Effector CD4-positive, alpha-beta T cell (primary cell): ENCODE measurements at places on chromosomes 6 and 20.

GRCh38 chr20:6466075-6466810 is 301.2 kb upstream of the BMP2 start:
- DNase-seq: no peak

GRCh38 chr6:137286368-137286767 is 67.2 kb upstream of the IFNGR1 start:
- DNase-seq: no peak

GRCh38 chr6:111980143-111980542 is 73.8 kb upstream of the CCN6 start:
- DNase-seq: no peak

DNA sequence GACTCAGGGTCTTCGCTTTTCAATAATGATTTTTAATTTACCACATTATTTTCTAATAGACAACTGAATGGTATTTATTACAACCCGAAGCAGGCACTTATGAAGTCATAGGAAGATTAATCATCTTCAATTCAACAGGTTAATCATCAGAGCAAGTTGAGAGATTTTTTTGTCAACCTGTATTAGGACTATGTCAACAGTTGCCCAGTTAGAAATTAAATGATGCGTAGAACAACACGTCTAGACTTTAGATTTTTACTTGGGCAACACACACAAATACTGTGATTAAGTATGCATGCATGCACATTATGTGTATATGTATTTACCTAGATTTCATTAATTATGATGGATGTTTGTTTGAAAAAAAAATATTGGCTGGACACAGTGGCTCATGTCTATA is 4.3 kb downstream of the ILRUN start:
- DNase-seq: no peak

- DNase-seq: no peak
These were observed 7.8 kb upstream of the MTRES1 start for GRCh38 chr6:107020239-107020638.

- no peak for DNase-seq
These were observed 1.3 kb downstream of the SLCO4A1 start for GRCh38 chr20:62643521-62644043.

DNA sequence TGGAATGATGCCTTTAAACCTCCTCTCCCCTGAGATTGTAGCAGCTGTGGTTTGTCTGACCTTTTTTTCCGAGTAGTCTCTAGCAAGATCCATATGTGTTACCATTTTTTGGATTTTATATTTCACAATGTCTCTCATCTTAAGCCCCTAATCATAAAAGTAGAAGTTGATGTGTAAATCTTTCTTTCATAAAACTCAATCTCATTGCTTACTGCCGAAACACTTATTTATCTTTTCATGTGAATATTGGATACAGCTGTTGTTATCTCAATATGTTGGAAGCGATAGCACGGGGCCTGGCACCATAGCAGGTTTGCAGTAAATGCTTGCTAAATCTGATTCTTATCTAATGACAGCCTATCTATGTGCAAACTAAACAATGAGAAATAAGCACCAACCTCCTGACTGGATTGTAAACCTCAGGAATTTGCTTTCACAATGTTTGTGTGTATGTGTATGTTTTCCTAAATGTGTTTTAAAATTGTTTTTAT is 14.2 kb downstream of the SMPDL3A start:
- DNase-seq: no peak

DNA sequence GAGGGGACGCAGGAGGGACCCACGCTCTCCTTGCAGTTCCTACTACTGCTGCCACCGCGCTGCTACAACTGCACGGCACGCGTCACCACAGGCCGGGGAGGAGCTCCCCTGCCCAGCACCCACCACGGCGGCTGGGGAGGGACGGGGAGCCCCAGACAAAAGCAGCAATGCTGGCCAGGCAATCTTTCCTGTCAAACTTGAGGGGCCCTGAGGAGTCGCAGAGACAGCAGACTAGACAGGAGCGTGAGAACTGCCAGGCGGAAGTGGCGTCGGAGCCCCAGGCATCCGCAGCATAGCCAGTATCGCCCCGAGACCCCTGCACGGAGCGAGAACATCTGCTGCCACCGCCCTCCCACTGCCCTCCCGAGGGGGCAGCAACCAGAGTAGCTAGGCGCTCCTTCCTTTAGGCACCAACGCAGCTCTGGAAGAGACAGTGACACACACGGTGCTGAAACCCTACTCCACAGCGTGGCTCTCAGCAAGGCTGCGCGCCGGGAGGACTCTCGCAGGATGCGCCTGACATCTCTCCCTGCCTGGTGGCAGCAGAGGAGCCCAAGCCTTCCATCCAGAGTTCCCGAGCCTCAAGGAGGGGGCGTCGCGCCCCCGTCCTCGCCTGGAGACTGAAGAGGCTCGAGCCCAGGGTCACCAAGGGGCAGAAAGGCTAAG is 2.2 kb downstream of the TAF4 start:
- DNase-seq: no peak

- DNase-seq: no peak
These were observed 1076.7 kb downstream of the KIF16B start for GRCh38 chr20:15496501-15497039.

DNA sequence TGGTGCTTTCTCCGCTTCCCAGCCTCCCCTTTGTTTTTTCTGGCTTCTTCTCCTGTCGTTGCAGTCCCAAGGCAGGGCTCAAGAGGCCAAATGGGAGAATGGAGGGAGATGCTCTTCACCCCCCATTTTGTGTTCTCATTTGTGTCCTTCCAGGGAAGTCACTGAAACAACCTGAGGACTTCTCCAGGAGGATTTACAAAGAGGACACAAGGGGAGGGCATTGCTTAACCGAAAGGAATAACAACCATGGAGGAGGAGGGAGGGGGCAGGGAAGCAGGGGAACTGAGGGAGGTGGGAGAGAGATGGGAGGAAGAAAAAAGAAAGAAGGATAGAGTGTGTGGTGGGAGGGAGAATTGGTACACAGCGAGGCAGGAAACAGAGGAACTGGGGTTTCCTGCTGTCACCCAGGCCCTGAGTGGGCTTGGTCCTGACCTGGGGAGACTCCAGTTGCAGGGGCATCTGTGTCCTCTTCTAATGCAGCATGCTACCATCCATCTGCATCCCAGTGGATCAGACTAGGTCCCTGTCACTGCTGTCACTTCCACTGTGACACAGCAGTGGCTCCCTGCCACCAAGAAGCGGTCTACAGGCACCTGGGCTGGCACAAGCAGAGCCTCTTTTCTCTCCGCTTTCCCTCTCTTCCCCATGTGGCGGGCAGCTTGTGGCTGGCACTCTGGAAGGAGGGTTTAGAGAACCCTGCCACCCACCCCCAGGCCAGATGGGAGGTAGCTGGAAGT is 17.1 kb upstream of the MLN start:
- DNase-seq: no peak

GRCh38 chr6:105771313-105771970 is 314.7 kb upstream of the PRDM1 start:
- no peak for DNase-seq

DNA sequence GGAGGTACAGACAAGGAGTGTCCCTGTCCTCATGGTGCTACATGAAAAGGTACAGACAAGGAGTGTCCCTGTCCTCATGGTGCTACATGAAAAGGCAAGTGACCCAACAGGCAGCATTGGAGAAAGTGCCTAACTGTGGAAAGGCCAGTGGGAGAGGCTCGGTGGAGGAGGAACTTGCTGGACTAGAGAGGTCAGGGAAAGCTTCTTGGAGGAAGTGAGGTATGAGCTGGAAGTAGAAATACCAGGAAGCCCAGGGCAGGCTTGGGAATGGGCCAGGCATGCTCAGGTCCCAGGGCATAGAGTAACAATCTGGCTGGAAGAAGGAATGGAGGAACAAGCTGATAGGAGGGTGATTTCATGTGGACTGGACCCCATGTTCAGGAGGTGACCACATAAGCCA is 59.8 kb upstream of the FNDC1 start:
- DNase-seq: no peak

GRCh38 chr20:58634521-58635278 is 16.4 kb upstream of the STX16 start:
- no peak for DNase-seq

GRCh38 chr20:38864662-38865061 is 59.2 kb downstream of the PPP1R16B start:
- DNase-seq: no peak

- DNase-seq: no peak
These were observed 370.3 kb downstream of the RFPL4B start for GRCh38 chr6:112717401-112717800.

DNA sequence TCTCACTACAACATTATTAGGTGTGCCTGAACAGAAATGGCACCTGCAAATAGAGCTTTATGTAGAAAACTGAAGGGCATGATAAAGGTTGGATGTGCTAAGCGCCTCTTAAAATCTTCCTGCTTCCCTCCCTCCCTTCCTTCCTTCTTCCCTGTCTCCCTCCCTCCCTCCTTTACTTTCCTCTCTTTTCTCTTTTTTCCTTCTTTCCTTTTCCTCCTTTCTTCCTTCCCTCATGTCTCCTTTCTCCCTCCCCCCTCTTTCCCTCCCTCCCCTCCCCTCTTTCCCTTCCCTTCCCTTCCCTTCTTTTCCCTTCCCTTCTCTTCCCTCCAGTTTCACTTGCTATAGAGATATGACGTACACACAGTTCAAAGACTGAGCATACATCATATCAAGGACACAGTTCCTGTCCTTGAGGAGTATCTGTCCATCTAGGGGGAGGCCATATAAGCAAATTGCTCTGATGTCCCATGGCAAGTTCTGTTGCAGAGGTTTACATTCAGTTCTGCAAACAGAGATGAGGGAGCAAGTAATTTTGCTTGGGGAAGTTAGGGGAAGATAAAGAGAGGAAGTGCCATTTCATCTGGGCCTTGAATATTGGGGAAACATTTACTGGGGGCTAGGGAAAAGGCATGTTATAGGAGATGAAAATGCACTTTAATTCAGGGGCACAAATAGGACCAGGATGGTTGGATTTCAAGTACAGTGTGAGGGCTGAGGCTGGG is 79.0 kb upstream of the EEF1E1 start:
- no peak for DNase-seq

DNA sequence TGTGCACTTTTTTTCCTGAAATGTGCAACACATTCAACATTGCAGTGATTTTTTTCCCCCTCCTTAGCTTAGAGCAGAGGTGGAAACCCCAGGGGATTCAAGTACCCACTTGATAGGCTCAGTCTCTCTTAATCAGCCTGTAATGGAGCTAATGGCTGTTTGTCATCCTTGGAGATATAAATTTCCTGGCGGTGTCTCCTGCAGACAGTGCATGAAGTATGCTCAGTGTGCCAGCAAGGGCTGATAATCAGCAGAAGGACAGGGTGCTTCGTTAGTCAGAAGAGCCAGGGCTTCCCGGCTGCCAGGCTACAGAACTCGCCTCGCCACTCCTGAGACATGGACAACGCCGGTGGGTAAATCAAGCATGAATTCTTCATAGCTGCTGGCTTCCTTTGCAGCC is 69.8 kb upstream of the PHACTR2 start:
- DNase-seq: no peak

- DNase-seq: no peak
These were observed 17.1 kb downstream of the TRIM27 start for GRCh38 chr6:28906669-28907068.

DNA sequence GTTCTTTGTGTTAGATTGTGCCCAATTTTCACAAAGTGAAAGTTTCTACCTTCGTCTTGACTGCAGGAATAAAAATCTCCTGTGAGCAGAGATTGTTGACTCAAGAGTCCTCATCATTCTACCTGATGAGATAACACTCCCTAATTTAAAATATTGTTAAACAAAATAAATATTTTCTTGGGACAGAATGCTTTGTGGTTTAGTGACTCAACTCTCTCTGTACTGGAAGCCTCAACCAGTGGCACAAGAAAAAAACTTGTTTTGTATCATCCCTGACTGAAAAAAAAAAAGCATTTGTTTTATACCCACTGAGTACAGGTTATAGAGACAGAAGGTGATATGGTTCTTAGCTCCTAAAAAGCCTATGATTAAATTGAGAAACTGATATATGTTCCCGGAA is 78.9 kb downstream of the CRYBG1 start:
- DNase-seq: no peak

DNA sequence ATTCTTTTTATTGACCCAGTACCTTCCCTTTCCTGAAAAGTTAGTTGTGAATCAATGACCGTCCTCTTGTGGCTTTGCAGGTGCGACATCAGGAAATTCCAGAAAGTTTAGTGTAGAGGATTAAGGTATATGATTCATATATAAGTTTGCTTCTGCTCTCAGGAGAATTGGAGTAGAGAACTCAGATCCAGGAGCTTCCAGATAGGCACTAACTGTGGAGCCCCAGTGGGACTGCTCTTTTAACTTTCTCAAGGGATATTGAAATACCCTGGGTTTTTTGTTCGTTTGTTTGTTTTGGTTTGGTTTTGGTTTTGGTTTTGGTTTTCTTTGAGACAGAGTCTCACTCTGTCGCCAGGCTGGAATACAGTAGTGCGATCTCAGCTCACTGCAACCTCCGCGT is 9.5 kb downstream of the TAAR2 start:
- DNase-seq: no peak

- DNase-seq: no peak
These were observed 95.4 kb upstream of the DEFB112 start for GRCh38 chr6:50145125-50145524.

- DNase-seq: peak; percentile 65
These were observed 887 bp downstream of the GABBR1 start for GRCh38 chr6:29631860-29632731.

DNA sequence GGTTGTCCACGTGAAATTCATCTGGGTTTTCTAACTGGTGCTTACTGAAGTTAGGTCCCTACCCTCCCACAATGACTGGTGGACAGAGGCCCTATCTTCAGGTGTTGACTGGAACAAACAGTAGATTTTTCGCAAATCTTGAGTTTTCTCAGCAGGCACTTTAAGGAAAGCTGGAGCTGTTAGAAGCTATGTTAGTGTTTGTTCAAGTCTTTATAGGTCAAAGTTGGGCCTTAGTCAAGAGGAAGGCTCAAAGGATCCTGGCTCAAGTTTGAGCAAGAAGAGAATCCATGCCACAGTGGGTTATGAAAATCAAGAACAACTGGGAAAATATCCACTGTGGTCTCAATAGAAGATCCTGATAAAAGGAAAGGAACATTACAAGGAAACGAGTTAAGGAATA is 48.5 kb upstream of the ELOVL5 start:
- no peak for DNase-seq

DNA sequence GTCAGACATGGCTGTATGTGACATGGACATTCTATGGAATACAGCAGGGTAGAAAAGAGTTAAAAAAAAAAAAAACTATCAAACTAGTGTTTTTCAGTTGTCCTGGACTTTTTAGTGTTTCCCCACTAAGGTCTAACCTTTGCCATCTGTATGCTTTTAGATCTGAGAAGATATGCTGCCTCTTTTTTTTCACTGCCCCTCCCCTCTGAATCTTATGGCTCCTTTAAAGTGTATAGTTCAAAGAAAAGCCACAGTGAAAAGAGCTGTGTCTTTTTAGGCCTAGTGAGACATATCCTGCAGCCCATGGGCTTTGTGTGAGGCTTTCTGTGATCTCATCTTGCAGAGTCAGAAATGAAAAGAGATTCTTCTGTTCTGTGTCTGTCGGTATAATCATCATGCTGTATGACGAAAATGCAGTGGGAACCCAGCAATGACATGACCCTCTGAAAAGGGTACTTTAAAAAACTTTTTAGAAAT is 29.3 kb downstream of the ADGRG6 start:
- DNase-seq: no peak
